ENCODE measurements at places on chromosomes 12 and 14.

- DNase-seq, result no peak
Observed at GRCh38 chr12:82414044-82414443, 55.7 kb downstream of the METTL25 start.

DNA sequence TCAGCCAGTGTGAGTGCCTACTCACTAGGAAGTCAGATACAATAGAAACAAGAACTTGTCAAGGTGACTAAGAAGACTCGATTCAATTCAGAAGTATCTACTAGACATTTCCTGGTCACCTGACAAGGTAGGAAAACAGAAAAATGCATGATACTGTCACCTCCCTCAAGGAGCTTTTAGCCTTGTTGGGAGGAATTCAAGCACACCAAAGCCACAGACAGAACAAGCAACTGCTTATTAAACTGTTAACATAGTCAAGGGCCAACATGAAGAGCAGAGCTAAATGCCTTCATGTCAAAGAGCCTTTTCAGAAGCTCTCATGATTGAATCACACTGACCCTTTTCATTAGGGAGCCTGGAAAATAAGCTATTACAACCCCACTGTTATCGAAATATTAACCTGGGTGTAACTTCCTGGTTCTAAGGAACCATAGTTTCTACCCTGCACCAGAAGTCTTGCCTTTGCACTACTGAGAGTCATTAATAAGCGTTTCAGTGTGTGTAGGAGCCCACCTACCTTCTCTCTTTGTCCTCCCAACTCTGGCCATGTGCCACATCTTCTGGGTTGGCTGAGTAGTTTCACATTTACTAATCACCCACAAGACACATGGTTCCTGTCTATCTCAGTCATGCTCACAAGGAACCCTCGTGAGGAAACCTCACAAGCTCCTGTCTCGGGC, 31.0 kb upstream of the LGALS3 start:
- no peak for DNase-seq

GRCh38 chr12:116323406-116324386, 46.2 kb upstream of the MED13L start:
- DNase-seq, result no peak

GRCh38 chr12:121227294-121227693, 17.4 kb downstream of the P2RX4 start:
- DNase-seq, result no peak

DNA sequence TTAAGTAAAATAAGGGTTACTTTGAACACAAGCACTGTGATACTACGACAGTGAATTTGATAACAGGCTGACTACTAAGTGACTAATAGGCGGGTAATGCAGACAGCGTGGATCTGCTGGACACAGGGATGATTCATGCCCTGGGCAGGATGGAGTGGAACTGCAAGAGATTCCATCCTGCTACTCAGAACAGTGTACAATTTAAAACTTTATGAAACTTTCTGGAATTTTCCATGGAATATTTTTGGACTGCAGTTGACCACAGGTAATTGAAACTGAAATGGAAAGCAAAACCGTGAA, 46.0 kb downstream of the YEATS4 start:
- no peak for DNase-seq

DNA sequence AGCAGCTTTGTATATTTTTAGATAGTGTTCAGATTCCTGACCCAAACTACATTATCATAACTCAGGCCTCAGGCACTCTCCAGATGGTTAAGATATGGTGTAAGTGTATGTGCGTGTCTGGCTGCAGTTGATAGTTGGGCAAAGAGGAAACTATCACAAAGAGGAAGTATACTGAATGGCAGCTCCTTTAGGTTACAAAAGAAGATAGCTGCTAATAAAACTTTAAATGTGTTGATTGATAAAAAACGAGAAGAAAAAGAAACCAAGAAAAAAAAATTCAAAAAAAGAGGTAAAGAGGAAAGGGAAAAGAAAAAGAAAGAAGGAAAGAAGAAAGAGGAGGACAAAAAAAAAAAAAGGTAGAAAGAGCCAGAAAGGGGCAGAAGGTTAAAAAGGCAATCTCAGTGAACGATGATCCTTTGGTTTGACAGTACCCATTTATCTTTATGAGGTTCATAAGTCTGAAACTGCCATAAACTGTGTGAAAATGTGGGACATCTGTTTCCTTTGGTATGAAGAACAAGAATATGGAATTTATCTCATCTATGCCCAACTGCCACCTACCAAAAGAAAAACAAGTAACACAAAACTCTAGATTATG, 42.2 kb downstream of the TAOK3 start:
- DNase-seq, result peak; percentile 81

Measured in KG1 (cell line).